Activated CD4-positive, alpha-beta T cell treated with anti-CD3 and anti-CD28 coated beads, Interleukin-2, amount 10 ng/mL, durations not matched to agents 7 days and 5 days (primary cell): ENCODE measurements at places on chromosomes 12 and 14. TPM values are rescaled to one million over a fixed set of nuclear protein-coding genes. Genes with fewer than 3 reads are reported as not detected.

SLC8A3 gene
- total RNA-seq = not detected

CACNA1C gene
- total RNA-seq = 0.15 TPM

KRT71 gene
- not detected for total RNA-seq

- H3K27ac ChIP-seq = no peak overlapping the region
- peaks cover 50% of the 10 kb centered on the region for H3K27me3 ChIP-seq
- no peaks in the 10 kb centered on the region for H3K36me3 ChIP-seq
- H3K4me1 ChIP-seq = no peaks in the 10 kb centered on the region
- no peak overlapping the region for H3K4me3 ChIP-seq
Measured at GRCh38 chr14:24353559-24354481, 14.0 kb upstream of the RIPK3 start.

- no peaks in the 10 kb centered on the region for H3K4me1 ChIP-seq
- H3K36me3 ChIP-seq = no peaks in the 10 kb centered on the region
- no peaks in the 10 kb centered on the region for H3K27me3 ChIP-seq
- H3K4me3 ChIP-seq = no peak overlapping the region
Measured at GRCh38 chr14:25111061-25111601, 61.2 kb upstream of the STXBP6 start.

DNA sequence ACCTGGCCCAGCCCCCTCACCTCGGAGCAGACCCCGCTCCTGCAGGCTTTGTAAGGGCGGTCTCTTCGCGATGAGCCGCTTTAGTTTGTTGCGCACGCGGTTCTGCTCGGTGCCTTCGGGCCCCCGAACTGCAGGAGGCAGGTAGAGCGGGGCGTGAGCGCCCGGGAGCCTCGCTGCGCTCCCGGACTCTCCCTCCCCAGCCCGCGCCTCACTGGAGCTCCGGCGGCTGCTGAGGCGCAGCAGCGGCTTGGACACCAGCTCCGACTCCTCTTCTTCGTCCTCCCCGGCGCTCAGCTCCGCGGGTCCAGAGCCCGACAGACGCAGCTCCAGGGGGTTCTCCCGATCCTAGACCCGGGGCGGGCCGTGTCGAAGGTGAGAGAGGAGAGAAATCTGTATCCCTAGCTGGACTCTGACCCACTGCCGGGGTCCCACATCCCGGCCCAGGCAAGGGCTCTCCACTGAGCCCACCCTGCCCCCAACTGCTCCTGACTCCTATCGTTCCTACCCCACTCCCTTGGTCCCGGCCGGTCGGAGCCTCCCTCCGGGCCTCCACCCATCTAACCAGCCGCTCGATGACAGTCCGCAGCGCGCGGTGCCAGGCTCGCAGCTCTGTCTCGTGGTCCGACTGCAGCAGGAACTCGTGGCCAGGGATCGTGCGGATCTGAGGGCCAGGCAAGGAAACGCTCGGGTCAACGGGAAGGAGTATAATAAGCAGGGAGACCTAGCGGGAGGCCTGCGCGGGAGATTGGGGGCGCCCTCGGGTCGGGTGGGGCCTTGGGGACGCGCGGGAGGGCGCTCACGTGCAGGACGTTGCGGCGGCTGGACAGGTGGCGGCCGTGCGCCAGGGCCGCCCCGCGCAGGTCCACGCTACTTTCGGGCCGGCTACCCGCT is 4.2 kb downstream of the ARHGAP9 start:
- H3K36me3 ChIP-seq = peaks cover 66% of the 10 kb centered on the region
- peak overlapping the region; percentile 91 for H3K4me3 ChIP-seq
- peaks cover 61% of the 10 kb centered on the region for H3K4me1 ChIP-seq
- peak overlapping the region; percentile 93 for H3K27ac ChIP-seq
- no peaks in the 10 kb centered on the region for H3K27me3 ChIP-seq

- no peaks in the 10 kb centered on the region for H3K4me1 ChIP-seq
- no peak overlapping the region for H3K4me3 ChIP-seq
- H3K27me3 ChIP-seq = no peaks in the 10 kb centered on the region
- H3K27ac ChIP-seq = no peak overlapping the region
- H3K36me3 ChIP-seq = no peaks in the 10 kb centered on the region
Measured at GRCh38 chr14:85464135-85464895, 65.6 kb upstream of the FLRT2 start.

GRCh38 chr14:51644217-51644933 is 7.3 kb upstream of the FRMD6 start:
- no peak for DNase-seq
- no peaks in the 10 kb centered on the region for H3K27me3 ChIP-seq
- H3K4me1 ChIP-seq = no peaks in the 10 kb centered on the region
- no peaks in the 10 kb centered on the region for H3K36me3 ChIP-seq

GRCh38 chr14:54435500-54435981 is 5.6 kb downstream of the CNIH1 start:
- peaks cover 54% of the 10 kb centered on the region for H3K4me1 ChIP-seq
- DNase-seq = no peak
- H3K4me3 ChIP-seq = peak overlapping the region; percentile 0
- H3K27ac ChIP-seq = no peak overlapping the region
- no peaks in the 10 kb centered on the region for H3K27me3 ChIP-seq

DNA sequence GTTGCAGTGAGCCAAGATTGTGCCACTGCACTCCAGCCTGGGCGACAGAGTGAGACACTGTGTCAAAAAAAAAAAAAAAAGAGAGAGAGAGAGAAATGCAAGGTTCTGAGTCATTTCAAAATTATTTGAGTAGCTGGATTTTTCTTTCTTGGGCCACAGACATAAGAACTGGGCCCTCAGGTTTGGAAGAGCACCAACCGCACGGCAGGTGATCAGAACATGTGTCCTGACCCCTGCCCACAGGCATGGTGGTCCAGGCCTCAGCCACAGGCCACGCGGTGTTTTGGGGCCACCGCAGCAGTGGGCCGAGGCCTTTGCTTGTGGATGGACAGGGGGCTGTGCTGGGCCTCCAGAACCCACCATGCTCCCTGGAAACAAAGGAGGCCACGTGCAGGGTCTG is 126.7 kb downstream of the CALM1 start:
- H3K4me1 ChIP-seq = no peaks in the 10 kb centered on the region
- H3K27ac ChIP-seq = no peak overlapping the region
- H3K36me3 ChIP-seq = peaks cover 2% of the 10 kb centered on the region
- no peak overlapping the region for H3K4me3 ChIP-seq

DNA sequence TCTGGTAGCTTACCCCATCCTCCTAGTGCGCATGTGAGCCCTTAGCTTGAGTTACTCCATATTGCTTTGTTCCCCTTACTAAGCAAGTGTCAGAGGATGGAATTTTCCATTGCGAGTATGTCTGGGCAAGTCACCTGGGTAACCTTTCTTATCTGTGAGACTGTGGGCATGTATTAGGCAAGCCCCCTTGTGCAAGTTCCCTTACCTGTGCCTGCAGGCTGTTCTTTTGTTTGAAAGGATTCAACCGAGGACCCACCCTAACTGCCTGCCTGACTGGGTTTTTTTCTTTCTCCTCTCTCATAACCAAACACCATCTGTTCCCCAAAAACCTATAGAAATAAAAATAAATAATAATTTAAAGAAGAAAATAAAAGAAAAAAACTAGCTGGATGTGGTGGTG is 22.3 kb upstream of the PPP2R5E start:
- no peak for DNase-seq
- no peak overlapping the region for H3K27ac ChIP-seq
- peaks cover 9% of the 10 kb centered on the region for H3K27me3 ChIP-seq
- no peaks in the 10 kb centered on the region for H3K4me1 ChIP-seq

- H3K4me1 ChIP-seq = peaks cover 36% of the 10 kb centered on the region
- no peak overlapping the region for H3K4me3 ChIP-seq
- no peaks in the 10 kb centered on the region for H3K36me3 ChIP-seq
Measured at GRCh38 chr14:20657216-20658211, 16.0 kb upstream of the OR6S1 start.
